ENCODE measurements at places on chromosomes 3 and 15. TPM values are rescaled to one million over a fixed set of nuclear protein-coding genes. Genes with fewer than 3 reads are reported as not detected.

DNA sequence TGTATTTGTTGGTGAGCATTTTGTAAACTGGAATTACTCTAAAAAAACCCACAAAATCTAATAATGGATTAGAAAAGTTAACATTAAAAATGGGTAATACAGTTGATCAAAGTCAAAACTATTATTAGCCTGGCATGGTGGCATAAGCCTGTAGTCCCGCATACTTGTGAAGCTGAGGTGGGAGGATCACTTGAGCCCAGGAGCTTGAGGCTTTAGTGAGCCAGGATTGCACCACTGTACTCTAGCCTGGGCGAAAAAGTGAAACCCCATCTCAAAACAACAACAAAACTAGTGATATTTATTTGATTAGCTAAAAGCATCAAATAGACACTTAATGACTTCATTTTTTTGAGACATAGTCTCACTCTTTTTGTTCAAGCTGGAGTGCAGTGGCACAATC is 3.6 kb downstream of the SNX1 start:
- no peak for DNase-seq

- peak; percentile 66 for DNase-seq
Measured at GRCh38 chr15:62068071-62068809, 1.5 kb downstream of the C2CD4A start.

The SH2D7 gene
- total RNA-seq, result not detected

The AMT gene
- total RNA-seq, result 3.1 TPM

Data from sigmoid colon (tissue), 7 donors.